ENCODE measurements at places on chromosomes 12 and 14.
A peak's percentile ranks its signal among the peaks of the same experiment; 100 is the strongest.

DNA sequence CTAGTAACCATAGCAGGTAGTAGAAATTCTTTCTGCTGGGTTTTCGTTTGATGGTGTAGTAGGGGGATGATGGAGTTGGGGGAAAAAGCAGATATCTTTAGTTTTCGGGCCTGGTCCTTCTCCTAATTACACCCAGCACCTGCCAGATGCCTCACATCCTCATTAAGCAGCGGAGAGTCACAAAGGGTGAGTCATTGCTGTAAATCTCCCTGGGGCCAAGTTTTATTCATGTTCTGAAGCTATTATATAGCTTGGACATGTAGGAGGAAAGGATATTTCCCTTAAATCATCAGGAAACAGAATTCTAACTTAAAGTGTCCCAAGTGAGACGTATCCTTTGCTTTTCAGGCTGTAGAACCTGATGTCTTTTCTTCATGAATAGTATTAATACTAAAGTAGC is 4.9 kb upstream of the NECAP1 start:
- no peaks in the 10 kb centered on the region for H3K36me3 ChIP-seq
- no peak for DNase-seq
- peaks cover 2% of the 10 kb centered on the region for H3K27me3 ChIP-seq
- H3K4me3 ChIP-seq, result no peak overlapping the region
- no peak overlapping the region for H3K27ac ChIP-seq

GRCh38 chr12:11026118-11026517 is 3.7 kb upstream of the TAS2R19 start:
- peaks cover 1% of the 10 kb centered on the region for H3K4me1 ChIP-seq
- no peak overlapping the region for H3K4me3 ChIP-seq
- H3K27ac ChIP-seq, result no peak overlapping the region
- H3K36me3 ChIP-seq, result peaks cover 39% of the 10 kb centered on the region
- DNase-seq, result no peak

DNA sequence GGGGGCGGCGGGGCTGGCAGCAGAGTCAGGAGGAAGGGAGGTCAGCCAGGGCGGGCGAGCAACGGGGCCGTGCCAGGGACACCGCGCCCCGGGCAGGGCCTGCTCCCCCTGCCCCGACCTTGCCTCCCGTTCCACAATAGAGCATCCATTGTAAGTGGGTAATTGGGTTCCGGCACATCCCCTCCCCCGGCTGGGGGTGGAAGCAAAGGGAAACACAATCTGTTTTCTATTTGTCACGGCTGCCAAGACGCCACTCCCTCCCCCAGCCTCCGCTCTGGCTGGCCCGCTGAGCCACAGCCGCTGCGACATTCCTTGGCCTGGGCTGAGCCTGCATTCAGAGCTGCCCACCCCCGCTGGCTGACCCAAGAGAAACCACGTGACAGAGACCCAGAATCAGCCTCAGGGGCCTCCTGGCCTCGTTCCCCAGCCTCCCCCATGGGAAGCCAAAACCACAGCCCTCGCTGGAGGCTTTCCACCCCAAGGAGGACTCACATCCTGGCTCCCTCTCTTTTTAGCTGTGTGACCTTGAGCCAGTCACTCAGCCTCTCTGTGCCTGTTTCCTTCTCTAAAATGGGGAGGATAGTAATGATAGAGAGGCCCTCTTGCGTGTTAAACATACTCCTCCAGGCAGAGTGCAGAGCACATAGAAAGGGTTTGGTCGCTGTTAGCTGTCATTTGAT is 117.6 kb downstream of the SCARB1 start:
- no peak overlapping the region for H3K27ac ChIP-seq
- H3K4me1 ChIP-seq, result peaks cover 15% of the 10 kb centered on the region
- H3K36me3 ChIP-seq, result no peaks in the 10 kb centered on the region
- peaks cover 15% of the 10 kb centered on the region for H3K27me3 ChIP-seq
- DNase-seq, result peak; percentile 60

- peaks cover 7% of the 10 kb centered on the region for H3K27me3 ChIP-seq
- H3K36me3 ChIP-seq, result no peaks in the 10 kb centered on the region
- no peak overlapping the region for H3K4me3 ChIP-seq
- no peak for DNase-seq
- no peaks in the 10 kb centered on the region for H3K4me1 ChIP-seq
Observed at GRCh38 chr14:60189923-60190840, 25.0 kb upstream of the DHRS7 start.

DNA sequence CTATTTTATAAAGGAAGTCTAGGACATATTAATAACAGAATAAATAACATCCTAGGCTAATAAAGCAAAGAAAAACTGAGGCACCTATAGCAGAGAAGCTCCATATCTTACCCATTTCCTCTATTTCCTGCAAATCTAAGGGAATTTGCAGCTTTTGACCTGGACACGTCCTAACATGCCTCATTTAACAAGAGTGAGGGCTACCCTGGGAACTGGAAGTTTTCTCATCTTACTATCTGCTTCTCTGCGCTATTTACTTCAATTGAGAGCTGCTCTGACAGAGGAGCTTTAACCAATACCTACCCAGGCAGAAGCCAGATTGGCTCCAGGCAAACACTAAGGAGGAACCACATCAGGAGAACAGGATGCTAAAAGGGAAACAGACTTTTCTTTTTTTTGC is 5.7 kb downstream of the YBX3 start:
- no peak overlapping the region for H3K4me3 ChIP-seq
- H3K36me3 ChIP-seq, result peaks cover 57% of the 10 kb centered on the region
- no peak for DNase-seq
- H3K27me3 ChIP-seq, result peaks cover 2% of the 10 kb centered on the region

- H3K27ac ChIP-seq, result peak overlapping the region; percentile 96
- H3K36me3 ChIP-seq, result peaks cover 7% of the 10 kb centered on the region
- H3K4me1 ChIP-seq, result peaks cover 35% of the 10 kb centered on the region
- peaks cover 25% of the 10 kb centered on the region for H3K27me3 ChIP-seq
- H3K4me3 ChIP-seq, result peak overlapping the region; percentile 91
Observed at GRCh38 chr14:99274346-99275221, 2.6 kb upstream of the BCL11B start.

- H3K27me3 ChIP-seq, result no peaks in the 10 kb centered on the region
- peak overlapping the region; percentile 81 for H3K27ac ChIP-seq
- no peak overlapping the region for H3K4me3 ChIP-seq
- H3K4me1 ChIP-seq, result peaks cover 22% of the 10 kb centered on the region
- H3K36me3 ChIP-seq, result peaks cover 71% of the 10 kb centered on the region
Observed at GRCh38 chr12:47797441-47797840, 22.3 kb downstream of the HDAC7 start.

GRCh38 chr14:89408907-89409700 is 7.9 kb downstream of the FOXN3 start:
- DNase-seq, result no peak
- peaks cover 34% of the 10 kb centered on the region for H3K4me1 ChIP-seq
- H3K36me3 ChIP-seq, result peaks cover 50% of the 10 kb centered on the region
- no peak overlapping the region for H3K4me3 ChIP-seq

DNA sequence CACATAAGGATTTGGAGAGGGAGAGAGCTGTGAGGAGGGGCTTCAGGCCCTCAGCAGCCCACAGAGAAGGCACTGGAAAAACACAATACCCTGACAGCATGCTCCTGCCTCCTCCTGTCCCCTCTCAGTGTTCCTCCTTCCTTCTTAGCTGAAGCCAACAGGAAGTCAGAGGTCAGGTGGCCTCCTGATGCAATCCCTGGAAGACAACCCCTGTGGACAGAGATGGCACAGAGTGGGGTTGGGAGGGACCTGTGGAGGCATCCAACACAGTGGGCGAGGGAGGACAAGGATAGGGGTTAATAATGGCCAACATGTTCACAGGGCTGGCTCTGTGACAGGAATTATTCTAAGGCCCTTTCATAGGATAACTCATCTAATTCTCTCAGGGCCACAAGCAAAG is 15.4 kb upstream of the IFI27L2 start:
- H3K4me3 ChIP-seq, result no peak overlapping the region
- peaks cover 18% of the 10 kb centered on the region for H3K27me3 ChIP-seq
- H3K36me3 ChIP-seq, result no peaks in the 10 kb centered on the region
- peak overlapping the region; percentile 56 for H3K27ac ChIP-seq

DNA sequence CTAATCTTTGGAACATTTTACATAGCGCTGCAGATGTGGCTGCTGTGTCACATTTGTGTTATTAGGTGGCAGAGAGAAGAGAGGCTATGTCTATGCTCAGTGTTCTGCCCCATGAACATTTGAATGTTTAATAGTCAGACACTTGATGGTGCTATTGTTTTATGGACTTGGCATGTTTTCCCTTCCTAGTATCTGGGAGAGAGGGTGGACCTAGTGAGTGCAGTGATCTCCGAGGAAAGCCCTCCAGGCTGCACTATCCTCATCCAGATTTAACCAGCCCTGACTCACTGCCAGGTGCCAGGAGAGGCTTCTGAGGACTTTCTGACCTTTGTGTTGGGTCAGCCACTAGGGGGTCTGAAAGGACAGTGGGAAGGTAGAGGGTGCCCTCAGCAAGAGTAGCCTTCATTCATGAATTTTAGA is 24.3 kb downstream of the ZFC3H1 start:
- peaks cover 68% of the 10 kb centered on the region for H3K36me3 ChIP-seq
- H3K4me3 ChIP-seq, result no peak overlapping the region
- DNase-seq, result no peak
- peaks cover 18% of the 10 kb centered on the region for H3K4me1 ChIP-seq

- H3K4me3 ChIP-seq, result no peak overlapping the region
- peak; percentile 66 for DNase-seq
- peaks cover 8% of the 10 kb centered on the region for H3K4me1 ChIP-seq
Observed at GRCh38 chr12:131242741-131243496, 289.2 kb downstream of the ADGRD1 start.

GRCh38 chr12:68237619-68238018 is 12.0 kb upstream of the IL26 start:
- DNase-seq, result peak; percentile 48
- peak overlapping the region; percentile 43 for H3K27ac ChIP-seq
- peak overlapping the region; percentile 80 for H3K4me3 ChIP-seq

- no peak overlapping the region for H3K4me3 ChIP-seq
- no peak for DNase-seq
- peaks cover 5% of the 10 kb centered on the region for H3K36me3 ChIP-seq
- peaks cover 2% of the 10 kb centered on the region for H3K27me3 ChIP-seq
- H3K27ac ChIP-seq, result no peak overlapping the region
- peaks cover 4% of the 10 kb centered on the region for H3K4me1 ChIP-seq
Observed at GRCh38 chr12:590206-590750, 73.0 kb downstream of the NINJ2 start.

DNA sequence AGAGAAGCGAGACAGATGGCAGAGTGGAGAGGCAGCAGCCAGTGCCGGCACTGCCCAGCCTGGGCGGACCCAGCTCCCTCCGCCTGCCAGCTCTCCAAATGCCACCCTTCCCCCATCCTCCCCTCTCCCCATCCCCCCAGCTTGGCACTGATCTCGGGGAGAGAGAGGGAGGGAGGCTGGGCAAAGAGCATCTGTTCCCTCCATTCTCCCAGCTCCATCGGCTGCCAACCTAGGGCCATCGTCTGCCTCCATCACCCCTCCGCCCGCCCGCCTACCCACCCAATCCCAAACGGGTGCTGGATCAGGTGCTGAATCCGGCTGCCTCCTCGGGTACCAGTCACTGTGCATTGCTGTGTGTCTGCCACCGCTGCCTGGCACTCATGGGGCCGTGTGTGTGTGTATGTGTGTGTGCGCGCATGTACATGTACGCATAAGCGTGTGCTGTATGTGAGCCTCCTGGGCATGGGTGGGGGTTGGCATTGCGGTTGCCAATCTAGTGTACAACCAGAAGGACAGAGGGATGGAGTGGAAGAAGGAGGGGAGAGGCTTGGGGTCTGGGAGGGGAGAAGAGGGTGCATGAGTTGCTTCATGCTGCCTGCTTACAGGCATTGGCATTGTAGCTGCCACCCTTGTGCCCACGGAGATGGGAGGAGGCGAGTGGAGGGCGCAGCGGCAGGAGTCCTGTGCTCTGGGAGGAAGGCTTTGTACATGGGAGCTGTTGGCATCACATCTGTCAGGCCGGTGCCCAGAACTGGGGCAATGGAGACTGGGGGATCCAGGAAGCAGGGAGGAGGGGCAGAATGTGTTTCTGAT is 38.4 kb downstream of the ZFHX2 start:
- no peak overlapping the region for H3K4me3 ChIP-seq
- no peak overlapping the region for H3K27ac ChIP-seq

- H3K4me1 ChIP-seq, result peaks cover 21% of the 10 kb centered on the region
- no peaks in the 10 kb centered on the region for H3K36me3 ChIP-seq
- H3K27me3 ChIP-seq, result peaks cover 78% of the 10 kb centered on the region
- DNase-seq, result no peak
Observed at GRCh38 chr14:73238941-73239340, 1.6 kb downstream of the PAPLN start.

DNA sequence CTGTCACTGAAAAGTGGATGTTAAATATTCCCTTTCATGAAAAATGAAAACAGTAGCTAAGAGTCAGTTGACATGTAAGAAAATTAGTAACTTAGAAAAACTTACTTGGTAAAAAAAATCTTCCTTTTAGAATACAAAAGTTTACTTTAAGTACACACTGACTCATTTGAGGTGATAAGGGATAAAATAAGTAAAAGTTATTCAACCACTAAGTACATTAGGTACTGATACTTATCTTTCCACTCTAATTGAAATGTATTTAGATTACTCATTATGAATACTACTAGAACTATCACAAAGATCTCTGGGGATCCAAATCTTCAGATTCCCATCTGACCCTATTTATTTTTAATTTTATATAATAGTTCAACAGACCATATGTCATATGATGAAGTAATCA is 12.2 kb downstream of the SYCP3 start:
- peaks cover 6% of the 10 kb centered on the region for H3K36me3 ChIP-seq
- H3K4me3 ChIP-seq, result no peak overlapping the region
- no peak for DNase-seq
- no peaks in the 10 kb centered on the region for H3K27me3 ChIP-seq

DNA sequence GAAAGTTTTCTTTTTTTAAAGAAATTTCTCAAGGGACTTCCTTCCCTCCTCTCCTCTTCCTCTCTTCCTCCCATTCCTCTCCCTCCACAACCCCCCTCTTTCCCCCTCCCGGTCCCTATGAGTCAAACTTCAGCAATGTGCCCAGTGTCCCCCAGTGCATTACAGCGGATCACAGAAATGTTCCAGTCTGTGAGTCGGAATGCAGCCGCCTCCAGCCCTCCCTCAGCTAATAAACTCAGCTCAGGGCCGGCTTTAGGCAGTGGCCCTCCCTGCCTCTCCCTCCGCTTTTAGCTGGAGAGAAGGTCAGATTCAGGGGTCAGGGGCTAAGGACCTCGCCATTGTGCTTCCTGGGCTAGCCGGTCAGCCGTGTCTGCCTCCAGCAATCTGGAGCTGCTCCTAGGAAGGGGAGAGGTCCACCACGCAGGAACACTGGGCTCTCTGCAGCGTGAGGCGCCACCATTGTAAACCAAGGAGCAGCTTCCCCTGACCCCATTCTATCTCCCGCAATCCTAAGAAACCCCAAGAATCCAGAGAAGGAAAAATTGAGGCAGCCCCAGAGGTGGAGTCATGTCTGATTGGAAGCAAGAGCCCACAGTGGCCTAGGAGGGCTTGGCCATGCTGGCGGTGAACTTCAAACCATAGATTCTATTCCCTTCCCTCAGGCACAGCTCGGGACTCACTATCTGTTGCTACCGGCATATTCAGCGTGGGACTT is 1.1 kb upstream of the HDAC7 start:
- peaks cover 32% of the 10 kb centered on the region for H3K36me3 ChIP-seq
- DNase-seq, result no peak
- H3K4me3 ChIP-seq, result peak overlapping the region; percentile 87
- H3K4me1 ChIP-seq, result peaks cover 65% of the 10 kb centered on the region
- H3K27me3 ChIP-seq, result no peaks in the 10 kb centered on the region
- peak overlapping the region; percentile 93 for H3K27ac ChIP-seq

GRCh38 chr12:1877169-1877878 is 41.1 kb downstream of the CACNA2D4 start:
- peaks cover 3% of the 10 kb centered on the region for H3K27me3 ChIP-seq
- no peaks in the 10 kb centered on the region for H3K36me3 ChIP-seq
- no peak overlapping the region for H3K4me3 ChIP-seq
- no peak overlapping the region for H3K27ac ChIP-seq

Data from activated CD4-positive, alpha-beta T cell treated with anti-CD3 and anti-CD28 coated beads, Interleukin-2, amount 10 ng/mL, durations not matched to agents 24 days and 14 days (primary cell).